ENCODE measurements at places on chromosomes 1 and 21. TPM values are rescaled to one million over a fixed set of nuclear protein-coding genes. Genes with fewer than 3 reads are reported as not detected.

DNA sequence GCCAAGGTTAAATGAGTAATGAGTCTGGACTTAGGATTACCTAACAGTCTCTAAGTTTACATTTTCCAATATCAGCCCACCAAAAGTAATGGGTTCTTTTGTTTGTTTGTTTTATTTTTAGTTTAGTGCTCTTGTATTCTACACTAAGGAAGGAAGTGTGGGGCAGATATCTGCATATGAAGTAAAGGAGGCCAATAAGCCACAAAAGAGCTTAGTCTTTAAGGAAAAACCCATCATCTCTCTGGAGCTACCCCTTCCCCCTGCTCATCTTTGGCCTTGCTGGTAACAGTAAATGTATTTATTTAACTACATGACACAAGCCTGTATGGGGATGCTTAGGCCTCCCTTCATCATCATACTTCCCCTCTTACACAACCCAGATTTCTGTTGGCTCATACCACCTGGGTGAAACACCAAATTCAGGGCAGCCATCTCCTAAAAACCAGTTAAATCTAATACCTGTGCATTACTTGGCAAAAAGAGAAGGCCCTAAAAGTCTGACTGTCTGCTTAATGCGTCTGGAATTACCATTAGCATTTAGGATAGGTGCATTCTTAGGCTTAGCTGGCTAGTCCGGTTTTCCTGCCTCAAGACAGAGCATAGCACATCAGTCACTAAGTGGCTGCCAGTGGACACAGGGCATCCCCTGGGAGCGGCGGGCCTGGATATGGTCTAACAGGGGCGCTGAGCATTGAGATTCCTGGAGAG is 96.8 kb upstream of the ADGRL2 start:
- no peak for DNase-seq

GRCh38 chr1:112454316-112454715 is 54.4 kb upstream of the WNT2B start:
- no peak for DNase-seq

- DNase-seq = no peak
Measured at GRCh38 chr1:165279882-165280281, 76.6 kb downstream of the LMX1A start.

DNA sequence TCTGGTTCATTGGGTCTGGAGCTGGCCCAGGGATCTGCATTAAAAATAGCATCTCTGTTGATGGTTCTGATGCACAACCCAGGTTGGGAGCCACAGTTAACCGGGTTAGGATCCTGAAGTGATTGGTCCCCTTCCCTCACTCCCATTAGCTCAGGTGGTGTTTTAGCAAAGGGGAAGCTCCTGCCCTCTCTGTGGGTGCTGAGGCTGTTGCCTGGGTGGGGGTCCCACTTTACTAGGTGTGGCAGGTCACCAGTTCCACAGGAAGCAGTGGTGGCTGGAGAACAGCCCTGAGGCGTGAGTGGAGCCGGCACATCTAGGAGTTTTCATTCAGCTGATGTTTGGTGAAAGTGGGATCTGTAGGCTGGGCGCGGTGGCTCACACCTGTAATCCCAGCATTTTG is 86.5 kb downstream of the MAN1C1 start:
- no peak for DNase-seq

- DNase-seq = no peak
Measured at GRCh38 chr21:33238146-33238545, 8.4 kb downstream of the IFNAR2 start.

DNA sequence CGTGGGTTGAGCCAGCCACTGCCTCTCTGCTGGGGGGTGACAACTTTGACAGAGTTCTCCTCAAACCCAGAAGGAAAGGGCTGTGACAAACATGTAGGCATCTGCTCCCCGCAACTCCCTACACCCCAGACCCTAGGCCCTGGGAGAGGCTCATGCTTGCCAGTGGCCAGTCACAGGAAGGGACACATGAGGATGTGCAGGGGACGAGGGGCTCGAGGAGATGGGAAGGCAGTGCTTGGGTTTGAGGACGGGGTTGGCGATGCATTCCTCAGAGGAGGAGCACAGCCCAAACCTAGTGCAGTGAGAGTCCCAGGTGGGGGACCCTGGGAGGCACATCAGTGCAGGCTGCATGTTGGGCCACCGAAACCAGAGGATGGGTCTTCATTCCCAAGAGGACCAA is 62.1 kb downstream of the STUM start:
- DNase-seq = no peak

GRCh38 chr21:45778686-45779085 is 135.2 kb downstream of the PCBP3 start:
- no peak for DNase-seq

- DNase-seq = no peak
Measured at GRCh38 chr1:241464985-241465384, 54.6 kb downstream of the FH start.

GRCh38 chr1:19800076-19800804 is 524 bp upstream of the TMCO4 start:
- DNase-seq = peak; percentile 86

GRCh38 chr1:38097284-38097898 is 50.8 kb upstream of the POU3F1 start:
- DNase-seq = no peak

GRCh38 chr1:209650454-209650853 is 1.8 kb downstream of the LAMB3 start:
- no peak for DNase-seq

- DNase-seq = no peak
Measured at GRCh38 chr1:23634840-23635651, 56.6 kb upstream of the RPL11 start.

DNA sequence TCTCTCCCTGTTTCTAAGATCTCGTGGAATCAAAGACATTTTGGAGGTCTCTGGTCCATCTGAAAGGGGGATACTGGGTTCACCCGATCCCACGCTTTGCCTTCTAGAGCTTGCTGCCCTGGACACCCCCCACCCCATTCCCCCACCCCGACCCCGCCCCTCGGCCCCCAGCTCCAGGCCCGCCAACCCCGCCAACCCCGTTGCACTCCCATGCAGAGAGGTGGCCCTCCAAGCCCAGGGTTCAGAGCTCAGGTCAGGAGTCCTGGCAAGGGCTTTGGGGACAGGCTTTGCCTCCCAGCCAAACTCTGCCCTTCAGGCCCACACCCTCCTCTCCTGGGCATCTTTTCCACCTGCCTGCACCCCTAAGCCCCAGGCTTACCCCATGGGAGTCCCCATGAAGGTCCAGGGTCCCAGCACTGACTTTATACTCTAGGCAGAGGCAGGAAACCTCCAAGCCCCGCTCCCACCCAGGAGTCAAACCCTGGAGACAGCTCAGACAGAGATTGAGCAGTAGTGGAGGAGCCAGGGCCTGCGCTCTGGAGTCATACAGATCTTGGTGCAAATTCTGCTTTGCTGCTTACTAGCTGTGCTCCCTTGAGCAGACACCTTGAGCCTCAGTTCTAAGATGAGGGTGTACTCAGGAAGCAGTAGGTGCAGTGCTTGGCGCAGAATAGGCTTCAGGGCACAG is 155.9 kb downstream of the FOXD2 start:
- no peak for DNase-seq

DNA sequence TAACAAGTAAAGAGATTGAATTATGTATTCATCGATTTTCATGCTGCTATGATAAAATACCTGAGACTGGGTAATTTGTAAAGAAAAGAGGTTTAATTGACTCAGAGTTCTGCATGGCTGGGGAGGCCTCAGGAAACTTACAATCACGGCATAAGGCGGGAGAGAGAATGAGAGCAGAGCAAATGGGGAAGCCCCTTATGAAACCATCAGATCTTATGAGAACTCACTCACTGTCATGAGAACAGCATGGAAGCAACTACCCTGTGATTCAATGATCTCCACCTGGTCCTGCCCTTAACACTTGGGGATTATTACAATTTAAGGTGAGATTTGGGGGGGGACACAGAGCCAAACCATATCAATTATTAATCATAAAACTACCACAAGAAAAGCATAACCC is 3.3 kb upstream of the GBP3 start:
- DNase-seq = no peak

DNA sequence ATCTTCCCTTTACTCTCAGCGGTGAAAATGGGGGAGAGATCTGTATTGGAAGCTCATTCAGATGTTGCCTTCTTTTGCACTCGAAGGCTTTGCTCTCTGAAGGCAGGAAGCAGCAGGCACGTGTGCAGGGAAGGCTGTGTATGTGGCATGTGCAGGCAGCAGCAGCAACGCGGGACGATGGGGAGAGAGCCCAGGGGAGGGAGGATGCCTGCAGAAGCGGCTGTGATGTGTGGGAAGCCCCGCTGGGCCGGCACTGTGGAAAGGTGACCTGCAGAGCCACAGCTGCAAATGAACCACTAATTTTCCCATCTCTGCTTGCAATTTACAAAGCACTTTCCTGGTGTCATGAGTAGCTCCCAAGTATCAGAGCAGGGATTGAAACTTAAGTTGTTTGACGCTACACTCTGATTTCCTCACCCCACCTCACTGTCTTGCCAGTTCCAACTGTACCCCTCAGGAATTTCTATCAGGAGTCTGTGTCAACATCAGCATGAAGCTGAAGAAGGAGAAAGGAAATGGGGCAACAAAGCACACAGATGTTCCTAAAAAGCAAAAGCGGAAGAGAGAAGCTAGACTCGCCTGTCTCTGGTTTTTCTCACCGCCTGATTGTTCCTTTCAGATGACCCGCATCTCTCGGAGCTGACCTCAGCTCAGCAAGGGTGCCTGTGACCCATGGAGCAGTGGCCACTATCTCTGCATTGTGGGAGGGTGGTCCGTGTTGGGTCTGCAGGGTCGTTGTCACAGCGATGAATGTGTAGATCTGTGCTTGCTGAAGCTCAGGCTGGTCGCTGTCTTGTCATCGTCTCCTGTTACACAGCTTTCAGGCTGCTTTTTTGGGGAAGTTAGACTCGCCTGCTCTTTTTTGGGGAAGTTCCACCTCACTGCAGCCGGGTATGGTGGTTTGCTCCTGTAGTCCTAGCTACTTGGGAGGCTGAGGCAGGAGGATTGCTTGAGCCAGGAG is 156.1 kb downstream of the KIF26B start:
- no peak for DNase-seq

DNA sequence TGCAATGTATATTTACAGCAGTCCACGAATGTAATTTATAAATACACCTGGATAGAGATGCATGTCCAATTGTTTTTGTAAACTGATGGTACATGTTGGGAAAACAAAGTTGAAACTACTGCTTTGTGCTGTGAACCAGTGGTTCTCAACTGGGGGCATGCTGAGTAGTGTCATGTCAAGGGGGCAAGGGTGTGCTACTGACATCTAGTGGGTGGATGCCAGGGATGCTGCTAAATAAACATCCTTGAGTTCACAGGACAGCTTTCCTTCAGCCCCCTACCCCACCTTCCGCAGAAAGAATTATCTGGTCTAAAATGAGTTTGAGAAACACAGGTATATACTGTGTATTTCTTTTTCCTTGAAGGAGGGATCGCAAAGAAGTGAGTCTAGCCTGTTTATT is 95.9 kb downstream of the RASAL2 start:
- no peak for DNase-seq

DNA sequence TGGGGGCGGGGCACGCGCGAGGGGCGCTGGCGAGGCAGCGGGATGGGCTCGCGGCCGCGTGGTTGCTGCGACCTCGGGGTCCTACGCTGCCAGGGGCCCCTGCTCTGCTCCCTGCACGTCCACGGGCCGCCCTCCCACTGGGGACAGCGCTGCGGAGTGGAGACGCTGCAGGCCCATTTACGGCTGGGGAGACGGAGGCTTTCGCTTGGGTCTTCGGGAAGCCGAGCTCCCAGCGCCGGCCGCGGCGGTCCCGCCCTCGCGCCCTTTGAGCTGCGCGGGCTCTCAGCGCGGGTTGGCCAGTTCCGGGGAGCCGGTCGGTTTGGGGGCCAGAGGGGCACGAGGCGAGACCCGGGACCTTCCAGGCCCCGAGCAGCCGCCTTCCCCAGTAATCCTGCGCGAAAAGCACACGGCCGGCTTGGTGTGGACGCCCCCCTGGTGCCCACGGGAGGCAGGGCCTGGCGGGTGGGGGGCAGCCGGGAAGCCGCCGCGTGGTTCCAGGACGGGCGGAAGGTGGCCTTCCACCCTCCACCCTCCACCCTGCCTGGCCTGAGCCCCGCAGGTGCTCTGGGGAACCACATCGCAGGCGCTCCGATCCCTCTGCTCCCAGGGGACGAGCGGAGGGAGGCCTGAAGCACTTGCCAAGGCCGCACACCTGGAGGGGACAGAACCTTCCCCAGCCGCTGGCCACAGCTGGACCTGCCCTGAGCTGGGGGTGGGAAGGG is 570 bp upstream of the PEX10 start:
- no peak for DNase-seq

DNA sequence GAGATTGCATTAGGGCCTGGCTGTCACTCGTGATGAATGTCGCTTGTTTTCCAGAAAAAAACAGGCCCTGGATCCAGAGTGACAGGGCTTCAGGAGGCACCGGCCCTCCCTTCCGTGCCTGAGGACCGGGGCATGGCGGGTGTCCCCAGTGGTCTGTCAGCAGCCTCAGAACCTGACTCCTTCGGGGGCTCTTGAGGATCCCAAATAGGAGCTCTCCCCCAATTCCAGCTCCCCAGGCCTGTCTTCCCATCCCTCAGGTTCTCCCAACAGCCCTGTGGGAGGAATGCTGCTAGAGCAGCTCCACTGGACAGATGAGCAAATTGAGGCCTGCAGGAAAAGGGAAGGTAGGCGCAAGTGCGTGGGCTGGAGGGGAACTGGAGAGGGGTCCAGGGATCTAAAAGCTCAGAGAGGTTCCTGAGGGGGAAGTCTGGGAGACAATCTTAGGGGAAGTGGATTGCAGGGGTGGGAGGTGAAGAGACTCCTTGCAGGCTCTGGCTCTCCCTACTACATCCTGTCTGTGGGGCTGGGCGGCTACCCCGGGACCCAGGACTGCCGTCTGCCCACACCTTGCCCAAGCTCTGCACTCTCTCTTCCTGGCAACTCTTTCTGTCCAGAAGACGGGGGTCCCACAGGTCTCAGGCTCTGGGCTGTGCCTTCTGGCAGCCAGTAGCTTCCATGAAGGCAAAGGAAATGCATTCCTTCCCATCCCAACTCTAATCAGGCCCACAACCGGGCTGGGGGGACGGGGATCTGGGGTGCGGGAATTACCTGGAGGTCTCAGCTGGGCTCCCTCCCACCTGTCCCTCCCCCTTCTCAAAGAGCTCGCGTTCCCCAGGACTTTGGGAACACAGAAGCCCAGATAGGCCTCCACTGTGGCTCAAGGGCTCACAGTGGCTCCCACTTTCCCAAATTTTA is 105.7 kb upstream of the CASZ1 start:
- peak; percentile 59 for DNase-seq

- DNase-seq = no peak
Measured at GRCh38 chr1:1985375-1986050, 18.1 kb downstream of the CFAP74 start.

GRCh38 chr1:21638531-21639341 is 30.4 kb downstream of the RAP1GAP start:
- peak; percentile 87 for DNase-seq

DNA sequence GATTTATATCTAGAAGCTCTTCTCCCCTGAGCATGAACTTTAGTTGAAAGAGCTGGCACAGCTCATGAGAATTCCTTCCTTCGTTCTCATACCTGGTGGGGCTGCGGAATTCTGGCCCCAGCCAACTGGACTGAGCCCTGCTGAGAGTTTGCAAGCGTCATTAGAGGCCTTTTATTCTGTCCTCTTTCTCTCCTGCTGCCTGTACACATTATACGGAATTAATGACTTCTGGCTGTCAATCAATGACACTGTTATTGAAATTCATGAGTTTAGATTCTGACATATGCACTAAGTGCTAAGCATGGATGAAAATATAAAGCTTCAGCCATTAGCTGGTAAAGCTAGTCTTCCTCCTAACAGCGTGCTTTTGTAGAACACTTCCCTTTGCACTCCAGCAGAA is 27.5 kb downstream of the KAZN start:
- no peak for DNase-seq

HSD3B1 gene
- not detected for total RNA-seq

MPL gene
- 0.61 TPM for total RNA-seq

RGS7 gene
- total RNA-seq = not detected

IL20 gene
- not detected for total RNA-seq

LBR gene
- total RNA-seq = 55.2 TPM

IVL gene
- not detected for total RNA-seq

OR2T2 gene
- total RNA-seq = not detected

TCHHL1 gene
- not detected for total RNA-seq
